ENCODE measurements at places on chromosomes 5 and 9.

DNA sequence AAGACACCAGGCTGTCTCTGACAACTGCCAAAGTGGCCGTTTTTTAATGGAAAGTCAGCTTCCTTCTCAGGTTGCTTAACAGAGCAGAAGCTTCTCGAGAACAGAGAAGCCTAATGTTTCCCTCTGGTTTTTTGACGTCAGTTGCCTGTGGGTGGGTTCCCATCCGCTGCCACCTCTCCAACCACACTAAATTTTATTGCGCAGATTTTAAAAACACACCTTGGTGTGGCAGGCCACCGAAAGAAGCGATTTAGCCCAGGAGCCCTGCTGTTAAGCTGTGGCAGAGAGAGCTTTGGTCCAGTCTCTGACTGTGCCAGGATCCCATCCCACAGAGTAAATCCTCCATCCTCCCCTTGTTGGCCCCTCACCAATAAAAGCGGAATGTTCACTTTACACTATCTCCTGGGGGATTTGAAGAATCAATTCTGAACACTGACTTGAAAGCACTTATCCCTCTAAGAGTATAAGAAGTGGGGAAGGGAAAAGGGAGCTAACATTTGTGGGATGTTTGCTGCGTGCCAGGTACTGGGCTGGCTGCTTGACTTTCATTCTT lies 181.6 kb downstream of the AOPEP start:
- no peak for DNase-seq

DNA sequence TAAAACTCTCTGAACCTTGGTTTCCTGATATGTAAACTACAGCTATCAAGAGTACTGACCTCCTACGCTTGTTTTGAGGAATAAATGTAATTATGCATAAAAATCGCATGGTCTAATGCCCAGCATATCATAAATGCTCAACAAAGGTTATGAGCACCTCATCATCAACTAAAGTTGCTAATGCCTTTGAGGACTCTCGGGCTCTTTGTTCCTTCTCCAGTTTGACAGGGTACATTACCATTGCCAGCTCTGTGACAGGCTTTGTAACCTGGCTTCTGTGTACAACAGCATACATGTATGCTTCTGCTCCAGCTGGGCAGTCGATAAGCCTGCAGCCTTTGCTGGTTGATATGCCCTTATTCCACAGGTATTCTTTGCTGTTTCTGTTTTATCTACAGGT lies 95.2 kb downstream of the C9orf152 start:
- DNase-seq: no peak

GRCh38 chr9:32551276-32552051 lies 663 bp upstream of the SMIM27 start:
- DNase-seq: peak; percentile 80

GRCh38 chr5:136332223-136333015 lies 32.9 kb downstream of the TRPC7 start:
- no peak for DNase-seq

DNA sequence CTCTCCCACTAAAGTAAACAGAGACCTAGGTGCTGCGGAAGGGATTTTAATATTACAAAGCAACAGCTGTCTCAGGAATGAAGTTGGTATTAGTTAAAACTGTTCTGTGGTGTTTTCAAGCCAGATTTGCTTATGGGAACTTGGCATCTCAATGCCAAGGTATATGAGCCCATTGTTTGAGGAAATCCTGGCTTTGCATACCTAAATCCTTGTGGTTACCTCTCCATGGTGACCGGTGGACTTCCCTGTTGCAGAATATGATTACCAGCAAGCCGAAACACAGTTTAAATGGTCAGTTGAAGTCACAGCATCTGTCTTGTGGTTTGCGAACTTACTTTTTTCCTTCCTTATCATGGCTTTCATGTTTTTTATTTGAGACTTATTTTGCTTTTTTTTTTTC lies 62.3 kb upstream of the TXNDC8 start:
- no peak for DNase-seq

DNA sequence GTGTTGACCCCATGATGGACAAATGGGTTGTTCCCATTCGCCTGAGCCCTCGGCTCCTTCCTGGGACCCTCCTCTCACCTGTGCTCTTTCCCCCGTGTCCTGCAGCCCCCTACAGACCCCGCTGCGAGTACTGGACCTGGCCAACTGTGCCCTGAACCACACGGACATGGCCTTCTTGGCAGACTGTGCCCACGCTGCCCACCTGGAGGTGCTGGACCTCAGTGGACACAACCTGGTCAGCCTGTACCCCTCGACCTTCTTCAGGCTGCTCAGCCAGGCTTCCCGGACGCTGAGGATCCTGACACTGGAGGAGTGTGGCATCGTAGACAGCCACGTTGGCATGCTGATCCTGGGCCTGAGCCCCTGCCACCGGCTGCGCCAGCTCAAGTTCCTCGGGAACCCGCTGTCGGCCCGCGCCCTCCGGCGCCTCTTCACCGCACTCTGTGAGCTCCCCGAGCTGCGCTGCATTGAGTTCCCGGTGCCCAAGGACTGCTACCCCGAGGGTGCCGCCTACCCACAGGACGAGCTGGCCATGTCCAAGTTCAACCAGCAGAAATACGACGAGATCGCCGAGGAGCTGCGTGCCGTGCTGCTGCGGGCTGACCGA lies 3.4 kb downstream of the LRRC14B start:
- DNase-seq: no peak

DNA sequence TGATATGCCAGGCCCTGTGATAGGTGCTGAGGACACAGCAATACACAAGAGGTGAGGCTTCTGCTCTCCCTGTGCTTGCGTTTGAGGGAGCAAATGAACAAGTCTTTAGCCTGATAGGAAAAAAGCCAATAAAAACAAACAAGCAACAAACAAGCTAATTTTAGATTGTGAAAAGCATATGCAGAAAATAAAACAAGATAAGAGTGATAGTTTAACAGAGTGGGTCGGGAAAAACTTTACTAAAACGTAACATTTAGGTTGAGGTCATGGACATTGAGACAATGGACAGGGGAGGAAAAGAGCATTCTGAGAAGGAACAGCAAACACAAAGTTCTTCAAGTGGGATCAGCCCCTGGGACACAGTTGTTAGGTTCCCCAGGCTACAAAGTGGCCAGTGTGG lies 4.3 kb downstream of the SMIM3 start:
- no peak for DNase-seq

DNA sequence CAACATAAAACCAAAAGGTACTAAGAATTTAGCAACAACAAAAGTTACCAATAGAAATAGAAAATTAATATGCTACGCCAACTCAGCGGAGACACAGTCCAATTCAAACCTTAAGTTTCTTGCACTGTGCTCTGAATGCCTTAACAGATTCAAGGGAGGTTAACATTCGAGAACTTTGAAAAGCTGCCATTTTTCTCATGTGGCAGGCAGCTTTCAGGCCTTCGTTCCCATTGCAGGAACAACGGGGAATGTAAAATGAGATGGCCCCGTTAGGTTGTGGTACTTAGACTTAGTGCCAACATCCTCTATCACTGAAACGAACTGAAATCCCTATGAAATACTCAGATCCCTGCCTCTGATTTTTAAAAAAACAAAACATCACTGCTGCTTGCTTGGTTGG lies 22.4 kb downstream of the FNBP1 start:
- no peak for DNase-seq

DNA sequence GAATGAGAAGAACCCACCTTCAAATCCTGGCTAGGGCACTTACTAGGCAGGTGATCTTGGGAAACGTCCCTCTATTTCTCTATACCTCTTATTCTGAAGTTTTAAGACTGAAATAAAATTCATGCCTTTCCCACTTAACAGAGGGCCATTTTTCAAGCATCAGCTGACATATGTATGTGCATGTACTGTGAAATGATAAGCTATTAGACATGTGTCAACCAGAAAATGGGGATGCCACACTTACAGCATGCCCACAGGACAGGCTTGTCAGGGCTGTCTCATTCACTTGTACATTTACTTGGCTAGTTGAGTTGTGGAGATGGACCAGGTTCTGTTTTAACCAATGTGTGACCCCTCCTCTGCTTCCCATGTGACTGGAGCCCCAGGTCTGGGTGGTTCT lies 78.5 kb downstream of the C9orf152 start:
- no peak for DNase-seq

DNA sequence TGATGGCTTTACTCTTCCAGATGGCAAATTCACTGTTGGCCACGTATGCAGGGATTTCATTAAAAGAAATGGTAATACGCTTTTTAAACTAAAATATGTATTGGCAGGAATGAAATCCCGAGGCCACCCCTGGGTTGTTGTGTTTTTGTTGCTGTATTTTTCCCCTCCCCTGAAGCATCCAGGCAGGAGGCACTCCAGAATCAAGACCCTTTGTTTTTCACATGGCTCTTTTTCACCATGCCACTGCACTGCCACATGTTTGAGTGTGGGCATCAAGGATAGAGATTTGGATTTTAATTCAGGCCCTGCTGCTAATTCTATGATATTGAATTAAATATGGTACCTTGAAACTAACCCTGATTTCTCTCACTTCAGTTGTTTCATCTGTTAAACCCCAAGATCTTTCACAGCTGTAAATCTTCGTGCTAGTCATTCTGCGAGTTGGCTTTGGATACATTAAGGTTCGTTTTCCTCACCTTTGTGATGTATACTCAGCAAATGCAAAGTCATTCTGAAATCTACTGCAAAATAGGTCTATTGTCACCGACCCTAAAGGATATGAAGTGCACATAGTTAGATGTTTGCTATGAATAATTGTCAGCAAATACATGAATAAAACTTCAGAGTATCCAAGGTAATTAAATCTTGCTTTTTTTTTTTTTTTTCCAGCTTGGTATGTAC lies 533.4 kb downstream of the PTPRD start:
- DNase-seq: no peak

DNA sequence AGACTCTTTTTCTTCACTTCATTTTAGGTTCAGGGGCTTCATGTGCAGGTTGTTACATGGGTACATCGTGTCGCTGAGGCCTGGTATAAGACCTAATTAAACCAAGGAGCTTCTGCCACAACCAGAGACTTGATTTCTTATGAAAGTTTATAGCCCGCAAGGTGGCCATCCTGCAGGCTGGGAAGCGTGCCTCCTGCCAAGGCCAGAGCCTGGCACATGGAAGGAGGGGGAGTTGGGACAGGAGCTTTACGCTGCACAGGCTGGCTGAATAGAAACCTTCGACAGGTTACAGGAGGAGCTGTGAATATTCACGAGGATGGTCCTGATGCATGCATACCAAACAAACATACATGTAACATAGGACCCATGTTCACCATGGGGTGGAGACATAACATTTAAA lies 50.1 kb upstream of the SIMC1 start:
- DNase-seq: no peak

Measured in NCI-H1105 treated with DMSO at 0.1 percent for 48 hours (cell line).